Fibroblast of lung (primary cell): ENCODE measurements at places on chromosomes 4 and X. TPM values are rescaled to one million over a fixed set of nuclear protein-coding genes. Genes with fewer than 3 reads are reported as not detected.

The MCF2 gene
- under 0.01 TPM in 2 replicates for total RNA-seq

GRCh38 chrX:41002026-41002425, 83.2 kb upstream of the USP9X start:
- DNase-seq = no peak

The CXCL1 gene
- 1.5 and 2.3 TPM in 2 replicates for total RNA-seq

DNA sequence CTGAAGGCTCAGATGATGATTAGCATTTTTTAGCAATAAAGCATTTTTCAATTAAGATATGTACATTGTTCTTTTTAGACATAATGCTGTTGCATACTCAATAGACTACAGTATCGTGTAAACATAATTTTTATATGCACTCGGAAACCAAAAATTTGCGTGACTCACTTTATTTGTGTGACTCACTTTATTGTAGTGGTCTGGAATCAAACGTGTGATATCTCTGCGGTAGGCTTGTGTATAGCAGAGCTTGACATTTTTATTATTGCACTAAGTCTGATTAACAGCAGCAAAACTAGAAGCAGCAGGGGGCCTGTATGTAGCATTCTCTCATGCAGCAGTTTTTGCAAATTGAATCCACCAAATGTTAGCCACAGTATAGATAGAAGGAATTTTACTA, 119.1 kb upstream of the PRDX4 start:
- no peak for DNase-seq

The KLKB1 gene
- 0.17 and 0.26 TPM in 2 replicates for total RNA-seq

DNA sequence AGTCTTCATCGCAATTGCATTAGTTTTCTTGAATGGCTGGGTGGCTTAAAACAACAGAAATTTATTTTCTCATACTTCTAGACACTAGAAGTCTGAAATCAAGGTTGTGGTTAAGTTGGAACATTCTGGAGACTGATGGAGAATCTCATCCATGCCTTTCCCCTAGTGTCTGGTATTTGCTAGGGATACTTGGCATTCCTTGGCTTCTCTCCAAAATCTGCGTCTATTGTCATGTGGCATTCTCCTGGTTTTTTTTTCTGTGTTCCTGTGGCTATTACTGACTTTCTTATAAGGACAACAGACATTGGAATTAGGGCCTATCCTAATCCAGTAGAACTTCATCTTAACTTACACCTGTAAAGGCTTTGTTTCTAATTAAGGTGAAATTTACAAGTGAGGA, 272.8 kb upstream of the EPHA5 start:
- DNase-seq = no peak

DNA sequence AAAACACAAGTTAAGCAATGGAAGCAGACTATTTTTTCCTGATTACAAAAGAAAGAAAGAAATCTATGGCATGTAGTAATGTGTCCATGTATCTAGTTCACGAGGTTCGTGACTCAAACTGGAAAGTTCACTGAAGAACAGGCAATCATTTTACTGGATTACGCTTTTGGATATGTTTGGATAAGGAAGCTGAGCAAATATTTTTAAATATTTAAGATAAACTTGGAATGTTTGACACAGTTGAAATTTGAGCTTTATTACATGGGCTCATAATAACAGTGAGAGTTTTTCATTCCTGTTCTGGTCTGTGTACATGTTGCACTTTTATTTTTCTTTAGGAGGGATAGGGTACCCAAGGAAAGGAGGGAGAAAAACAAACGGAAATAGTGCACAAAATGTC, 244.2 kb upstream of the GK2 start:
- peak; percentile 75 for DNase-seq

The CT55 gene
- not detected in 2 replicates for total RNA-seq

The NHSL2 gene
- total RNA-seq = 4.1 and 9.7 TPM in 2 replicates

The GABRA4 gene
- not detected in 2 replicates for total RNA-seq

GRCh38 chr4:111230265-111230664, 607.4 kb upstream of the PITX2 start:
- no peak for DNase-seq

- peak; percentile 88 for DNase-seq
Measured at GRCh38 chr4:74738464-74739143, 55.7 kb downstream of the BTC start.

The ERCC6L gene
- 0.66 TPM in 1 of 2 replicates, not detected in the other for total RNA-seq

The PNMA5 gene
- not detected in 2 replicates for total RNA-seq

The KLB gene
- total RNA-seq = not detected in 2 replicates

- peak; percentile 67 for DNase-seq
Measured at GRCh38 chrX:45747905-45748304, 547.2 kb upstream of the DIPK2B start.

GRCh38 chr4:10687526-10687925, 3.0 kb upstream of the CLNK start:
- no peak for DNase-seq

DNA sequence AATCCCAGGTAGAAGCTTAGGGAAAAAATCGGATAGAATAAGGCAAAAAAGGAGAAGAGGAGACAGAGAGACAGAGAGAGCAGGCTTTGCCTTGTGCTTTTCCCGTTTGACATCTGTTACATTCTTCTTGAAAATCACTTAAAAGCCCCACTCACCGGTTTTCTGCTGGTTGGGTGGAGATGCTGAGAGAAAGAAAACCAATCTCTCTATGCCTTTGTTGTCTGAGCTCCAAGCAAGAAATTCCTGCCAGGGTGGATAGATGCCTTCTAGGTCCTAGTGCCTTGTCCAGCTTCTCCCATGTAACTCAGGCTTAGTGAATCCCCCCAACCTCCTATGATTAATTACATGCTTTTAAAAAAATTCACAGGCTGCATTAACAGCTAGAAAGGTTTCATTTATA, at the start of gene DCX:
Gene DCX, minus strand, starts transcription at position 210 of the 400 bp plus-strand sequence. CDS start 1,794 bp downstream, outside the sequence.
- no peak for DNase-seq

- peak; percentile 61 for DNase-seq
Measured at GRCh38 chr4:176549161-176549865, 229.5 kb downstream of the SPCS3 start.

DNA sequence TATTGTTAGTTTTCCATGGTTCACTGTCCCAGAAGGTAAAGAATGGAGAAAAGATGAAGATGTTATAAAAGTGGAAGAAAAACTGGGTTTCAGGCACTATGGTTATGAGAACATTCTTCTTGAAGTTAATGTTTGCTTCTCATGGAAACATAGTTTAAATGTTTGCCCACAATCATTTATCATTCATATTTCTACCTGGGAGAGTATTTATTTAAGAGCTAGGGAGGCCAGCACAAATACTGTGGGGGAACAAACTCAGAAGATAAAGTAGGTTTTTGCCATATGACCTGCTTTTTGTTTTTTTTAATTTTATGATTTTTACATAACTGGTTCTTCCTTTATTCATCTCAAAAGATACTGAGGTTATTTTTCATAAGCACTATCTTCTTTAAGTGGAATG, 96.8 kb downstream of the GC start:
- DNase-seq = peak; percentile 40

DNA sequence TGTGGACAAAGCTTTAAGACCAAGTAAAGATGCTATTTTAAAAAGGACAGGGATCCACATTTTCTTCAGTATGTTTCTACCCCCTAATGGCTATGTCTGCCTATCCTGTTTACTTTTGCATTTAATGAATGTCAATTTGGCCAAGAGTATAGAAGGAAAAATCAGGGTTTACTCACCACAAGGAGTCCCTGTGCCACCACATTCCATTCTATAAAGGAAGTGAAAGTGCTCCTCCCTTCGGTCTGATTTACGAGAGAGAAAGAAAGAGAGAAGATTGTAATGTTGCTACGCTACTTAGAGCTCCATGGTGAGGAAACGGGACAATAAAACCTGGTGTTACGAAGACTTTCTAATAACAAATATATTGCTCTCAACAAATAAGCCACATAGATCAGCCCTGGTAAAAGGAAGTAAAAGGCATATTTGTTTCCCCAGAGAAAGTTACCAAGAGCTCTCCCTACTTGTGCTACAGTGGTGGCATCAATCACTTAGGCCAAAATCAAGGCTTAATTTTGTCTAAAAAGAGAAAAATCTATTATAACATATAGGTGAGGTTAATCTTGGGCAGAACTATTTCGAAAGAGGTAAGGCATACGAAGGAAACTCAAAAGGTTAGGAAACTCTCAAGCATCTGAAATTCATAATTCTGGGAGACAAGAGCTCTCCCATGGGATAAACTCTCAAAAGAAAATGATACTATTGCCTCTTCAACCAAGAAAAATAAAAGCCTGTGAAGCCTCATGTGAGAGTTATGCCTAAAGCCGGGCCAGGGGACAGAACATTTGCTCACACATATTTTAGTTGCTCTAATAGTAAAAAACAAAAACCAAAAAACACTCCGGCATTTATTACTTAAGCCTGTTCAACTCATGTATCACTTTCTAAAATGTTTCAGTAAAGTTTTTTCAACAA, 29.5 kb downstream of the TAPT1 start:
- peak; percentile 74 for DNase-seq

DNA sequence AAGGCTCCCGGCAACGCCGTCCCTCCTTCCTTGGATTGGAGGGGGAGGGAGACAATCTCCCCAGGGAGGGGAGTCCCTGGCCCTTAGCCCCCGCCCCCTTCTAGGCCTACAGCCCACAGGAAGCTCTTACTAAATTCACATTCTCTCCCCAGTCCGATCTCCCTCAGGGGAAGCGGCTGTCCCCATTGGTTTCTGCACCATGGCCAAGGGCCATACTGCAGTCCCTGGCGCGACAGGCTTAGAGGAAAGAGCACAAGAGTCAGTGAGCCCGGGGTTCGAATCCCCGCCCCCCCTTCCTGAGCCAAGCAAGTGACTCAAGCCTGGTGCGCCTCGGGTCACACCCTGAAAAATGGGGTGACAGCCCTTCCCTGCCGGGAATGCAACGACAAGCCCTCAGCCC, 1.1 kb downstream of the ABLIM2 start:
- DNase-seq = no peak

The RPA4 gene
- 0.77 and 1.2 TPM in 2 replicates for total RNA-seq

The HOPX gene
- 3.3 and 11.4 TPM in 2 replicates for total RNA-seq

DNA sequence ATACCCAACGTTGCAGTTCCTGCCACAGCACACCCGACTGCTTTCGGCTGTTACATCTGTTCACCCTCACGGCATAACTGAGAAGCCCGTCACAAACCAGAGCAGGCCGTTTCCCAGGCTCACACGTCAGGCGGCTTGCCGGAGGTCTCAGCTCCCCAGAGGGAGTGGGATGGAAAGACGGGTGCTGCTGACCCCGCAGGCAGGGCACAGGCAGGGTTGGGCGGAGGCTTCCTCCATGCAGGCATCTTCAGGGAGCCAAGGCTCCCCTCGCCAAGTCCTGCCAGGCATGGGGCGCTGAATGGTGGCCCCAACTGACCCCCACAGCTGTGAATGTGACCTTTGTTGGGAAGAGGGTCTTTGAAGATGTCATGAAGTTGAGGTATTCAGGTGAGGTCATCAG, 57.5 kb downstream of the ACOX3 start:
- DNase-seq = no peak

The P2RY4 gene
- total RNA-seq = under 0.01 TPM in 2 replicates

- DNase-seq = no peak
Measured at GRCh38 chrX:155028129-155028528, 1.5 kb downstream of the FUNDC2 start.

DNA sequence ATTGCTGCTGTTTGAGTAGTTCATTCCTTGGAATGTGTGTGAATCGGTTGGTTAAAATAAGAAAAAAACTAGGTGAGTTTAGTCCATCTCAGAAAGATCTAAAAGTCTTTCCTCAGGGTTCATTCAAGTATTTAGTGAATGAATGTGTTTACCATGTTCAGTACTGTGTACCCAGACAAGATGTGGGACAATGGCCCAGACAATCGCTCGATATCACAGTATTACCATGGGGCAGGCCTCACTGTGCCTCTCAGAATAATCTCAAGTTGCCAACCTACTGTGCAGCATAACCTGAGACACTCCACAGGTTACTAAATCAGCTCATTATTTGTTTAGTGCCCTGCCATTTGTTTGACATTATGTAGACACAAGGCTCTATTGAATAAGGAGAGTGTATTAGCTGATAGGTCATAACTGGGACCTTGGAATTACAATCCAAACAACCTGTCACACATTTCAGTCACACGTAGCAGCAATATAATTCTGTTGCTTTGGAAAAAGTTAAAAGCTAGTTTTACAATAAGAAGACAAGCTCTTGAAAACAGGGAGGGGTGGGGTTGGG, 24.9 kb upstream of the AMOT start:
- no peak for DNase-seq

GRCh38 chrX:118353081-118353850, 7.4 kb downstream of the WDR44 start:
- DNase-seq = no peak

GRCh38 chr4:140719022-140719421, 37.2 kb downstream of the TBC1D9 start:
- peak; percentile 40 for DNase-seq

The ABCG2 gene
- total RNA-seq = 0.51 and 1.3 TPM in 2 replicates

The UBL4A gene
- total RNA-seq = 39.5 and 42.8 TPM in 2 replicates

- no peak for DNase-seq
Measured at GRCh38 chr4:127441571-127441970, 191.2 kb upstream of the INTU start.

The USP17L20 gene
- total RNA-seq = not detected in 2 replicates

The TNIP3 gene
- 0.26 and 0.50 TPM in 2 replicates for total RNA-seq

DNA sequence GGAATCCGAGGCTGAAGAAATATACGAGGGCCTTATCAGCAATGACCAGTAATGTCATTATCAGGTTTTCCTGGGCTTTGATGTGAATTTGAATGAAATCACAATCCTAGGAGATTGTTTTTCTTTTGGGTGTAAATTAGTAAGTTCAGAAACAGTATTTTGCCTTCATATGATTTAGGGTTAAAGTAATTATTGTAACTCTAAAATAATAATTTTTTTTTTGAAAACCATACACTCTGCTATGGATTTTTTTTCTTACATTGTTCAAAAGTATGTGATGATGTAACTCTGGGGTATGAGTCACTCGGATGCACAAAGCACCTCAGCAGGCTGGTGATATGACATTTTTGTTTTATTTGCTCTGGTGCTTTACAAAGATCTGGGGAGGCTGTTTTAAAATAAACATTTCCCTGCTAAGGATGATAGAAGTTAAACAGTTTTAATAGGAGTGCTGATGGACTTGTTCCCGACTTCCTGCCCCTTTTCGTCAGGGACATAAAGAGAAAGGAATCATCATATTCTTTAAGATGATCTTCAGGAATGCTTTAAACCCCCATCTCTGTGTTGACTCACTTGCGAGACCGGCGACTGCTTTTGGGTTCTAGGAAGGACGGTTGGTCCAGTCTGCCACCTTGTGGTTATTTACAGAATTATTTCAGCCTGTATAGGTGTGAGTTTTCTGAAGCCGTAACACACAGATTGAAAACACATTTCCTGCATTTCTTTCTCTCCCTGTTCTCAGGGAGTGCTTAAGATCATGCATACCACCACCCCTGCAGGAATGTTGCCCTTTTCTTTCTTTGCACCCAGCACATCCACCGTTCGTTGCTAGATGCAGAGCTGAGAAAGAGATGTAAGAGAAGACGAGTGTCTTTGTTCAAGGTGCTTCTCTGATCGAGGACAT, 72.5 kb downstream of the RAPGEF2 start:
- peak; percentile 88 for DNase-seq

DNA sequence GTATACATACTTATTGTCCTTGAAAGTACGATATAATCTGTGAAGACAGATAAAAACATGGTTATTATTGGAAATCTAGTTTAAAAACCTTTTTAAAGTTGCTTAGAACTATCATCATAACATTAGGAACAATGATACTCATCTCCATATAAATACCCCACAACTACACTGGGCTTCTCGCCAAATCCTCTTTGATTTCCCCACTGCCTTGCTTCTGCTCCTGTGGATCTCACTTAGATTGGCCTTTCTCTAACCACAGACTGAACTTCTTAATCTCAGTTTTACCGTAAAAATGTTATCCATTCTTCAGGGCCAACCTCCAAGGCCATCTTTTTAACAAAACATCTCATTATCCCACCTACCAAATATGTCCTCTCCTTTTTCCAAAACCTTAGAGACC, 77.6 kb downstream of the PRKG2 start:
- peak; percentile 31 for DNase-seq
